ENCODE measurements at places on chromosomes 12 and 14. TPM values are rescaled to one million over a fixed set of nuclear protein-coding genes. Genes with fewer than 3 reads are reported as not detected.

- no peak overlapping the region for H3K4me3 ChIP-seq
- no peaks in the 10 kb centered on the region for H3K4me1 ChIP-seq
- H3K36me3 ChIP-seq: no peaks in the 10 kb centered on the region
- no peaks in the 10 kb centered on the region for H3K27me3 ChIP-seq
- DNase-seq: no peak
Measured at GRCh38 chr12:75756771-75757170, 245.4 kb upstream of the KRR1 start.

GRCh38 chr14:63578300-63578699, 35.1 kb upstream of the PPP2R5E start:
- no peak overlapping the region for H3K27ac ChIP-seq
- no peak for DNase-seq
- H3K27me3 ChIP-seq: no peaks in the 10 kb centered on the region
- no peak overlapping the region for H3K4me3 ChIP-seq
- no peaks in the 10 kb centered on the region for H3K36me3 ChIP-seq

- H3K27ac ChIP-seq: peak overlapping the region; percentile 63
- peak overlapping the region; percentile 95 for H3K4me3 ChIP-seq
Measured at GRCh38 chr12:104958805-104959334, 780 bp upstream of the SLC41A2 start.

DNA sequence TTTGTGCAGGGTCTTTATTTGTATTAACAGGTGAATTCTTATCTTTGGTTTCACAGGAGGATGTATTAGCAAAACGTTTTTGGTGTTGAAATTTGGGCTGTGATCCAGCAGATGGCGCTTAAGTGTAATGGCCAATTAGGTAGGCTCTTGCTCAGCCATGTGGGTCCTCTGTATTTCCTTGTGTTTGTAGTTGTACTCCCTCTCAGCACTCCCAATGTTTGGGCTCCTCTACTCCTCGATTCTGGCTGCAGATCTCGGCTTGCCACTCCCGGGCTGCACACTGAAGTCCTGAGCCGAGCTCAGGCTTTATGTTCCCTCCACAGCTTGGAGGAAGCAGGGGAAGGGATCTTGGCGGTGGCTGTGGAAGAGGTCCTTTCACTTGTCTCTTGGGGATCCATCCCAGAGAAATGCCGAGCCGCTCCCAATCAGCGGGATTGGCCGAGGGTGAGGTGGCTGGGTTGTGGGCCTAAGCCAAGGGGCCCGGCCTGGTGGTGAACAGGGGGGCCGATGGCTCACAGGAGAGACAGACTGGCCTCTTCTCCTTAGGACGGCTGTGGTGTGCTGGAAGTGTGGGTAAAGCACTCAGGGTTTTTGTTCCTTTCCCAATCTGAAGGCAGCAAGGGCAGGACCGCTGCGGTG, 133.7 kb downstream of the AEBP2 start:
- no peaks in the 10 kb centered on the region for H3K36me3 ChIP-seq
- no peak for DNase-seq
- H3K4me3 ChIP-seq: no peak overlapping the region

DNA sequence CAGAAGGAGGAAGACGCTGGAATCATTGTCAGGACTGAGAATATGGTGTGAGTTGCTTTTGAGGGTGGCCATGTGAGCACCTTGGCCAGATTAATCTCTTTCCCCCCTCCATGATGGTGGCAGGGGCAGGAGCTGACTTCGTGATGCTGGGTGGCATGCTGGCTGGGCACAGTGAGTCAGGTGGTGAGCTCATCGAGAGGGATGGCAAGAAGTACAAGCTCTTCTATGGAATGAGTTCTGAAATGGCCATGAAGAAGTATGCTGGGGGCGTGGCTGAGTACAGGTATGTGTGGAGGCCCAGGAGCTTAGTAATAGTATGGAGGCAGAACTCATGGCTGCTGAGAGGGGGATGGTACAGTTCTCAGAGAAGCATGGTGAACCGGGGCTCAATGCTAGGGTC, 4.3 kb downstream of the TINF2 start:
- H3K27me3 ChIP-seq: no peaks in the 10 kb centered on the region
- no peak overlapping the region for H3K4me3 ChIP-seq
- peaks cover 21% of the 10 kb centered on the region for H3K4me1 ChIP-seq

DNA sequence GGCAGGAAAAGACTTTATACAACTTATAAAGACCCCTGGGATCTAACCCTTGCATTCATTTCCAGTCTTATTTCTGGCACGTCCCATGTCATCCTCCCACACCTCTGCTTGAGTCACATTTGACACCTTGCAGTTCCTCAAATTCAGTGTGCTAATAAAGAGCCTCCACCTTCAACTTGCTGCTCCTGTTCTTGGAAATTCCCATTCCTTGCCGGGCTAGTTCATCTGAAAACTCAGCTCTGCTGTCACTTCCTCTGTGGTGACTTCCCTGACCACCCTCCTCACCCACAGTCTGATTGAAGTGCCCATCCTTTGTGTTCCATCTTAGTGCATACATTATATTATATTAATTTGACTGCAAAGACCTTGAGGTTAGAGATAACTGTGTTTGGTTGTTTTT, 37.4 kb upstream of the PSMA6 start:
- no peak overlapping the region for H3K4me3 ChIP-seq
- no peaks in the 10 kb centered on the region for H3K27me3 ChIP-seq
- H3K27ac ChIP-seq: no peak overlapping the region

DNA sequence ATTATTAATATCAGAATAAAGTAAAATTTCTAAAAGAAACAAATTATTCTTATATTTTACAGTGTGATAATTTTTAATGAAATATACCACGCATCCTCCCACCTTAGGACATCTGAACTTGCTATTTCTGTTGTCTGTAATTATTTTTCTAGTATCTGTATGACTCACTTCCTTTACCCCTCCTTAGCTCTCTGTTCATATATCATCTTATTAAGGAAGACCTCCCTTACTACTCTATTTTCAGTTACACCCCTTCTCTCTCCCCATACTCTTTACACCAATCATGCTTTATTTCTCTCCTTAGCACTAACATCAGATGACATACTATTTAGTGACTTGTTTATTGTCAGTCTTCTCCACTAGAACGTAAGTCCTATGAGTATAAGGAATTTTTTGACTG, 34.2 kb upstream of the C12orf50 start:
- no peaks in the 10 kb centered on the region for H3K4me1 ChIP-seq
- no peaks in the 10 kb centered on the region for H3K27me3 ChIP-seq
- H3K36me3 ChIP-seq: peaks cover 3% of the 10 kb centered on the region
- no peak for DNase-seq
- H3K4me3 ChIP-seq: no peak overlapping the region
- no peak overlapping the region for H3K27ac ChIP-seq

DNA sequence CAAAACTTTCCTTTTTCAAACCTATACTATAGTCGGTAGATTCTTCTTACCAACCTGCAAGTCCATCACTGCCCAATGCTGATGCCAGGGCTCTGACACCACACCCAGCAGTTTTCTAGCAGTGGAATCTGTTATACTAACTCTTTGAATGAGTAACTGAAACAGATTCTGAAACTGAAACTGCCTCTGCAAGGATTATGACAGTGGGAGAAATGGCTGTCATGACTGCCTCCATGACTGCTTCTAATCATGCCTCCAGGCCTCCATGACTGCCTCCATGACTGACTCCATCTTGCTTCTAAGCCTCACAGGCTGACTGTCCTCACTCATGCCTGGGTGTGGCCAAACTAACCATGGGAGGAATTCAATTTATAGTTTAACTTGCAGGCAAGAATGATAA, 29.4 kb upstream of the OXA1L start:
- no peaks in the 10 kb centered on the region for H3K4me1 ChIP-seq
- no peaks in the 10 kb centered on the region for H3K27me3 ChIP-seq
- H3K36me3 ChIP-seq: no peaks in the 10 kb centered on the region
- no peak for DNase-seq
- no peak overlapping the region for H3K27ac ChIP-seq
- no peak overlapping the region for H3K4me3 ChIP-seq

- H3K36me3 ChIP-seq: no peaks in the 10 kb centered on the region
- H3K4me3 ChIP-seq: no peak overlapping the region
- H3K27ac ChIP-seq: no peak overlapping the region
Measured at GRCh38 chr14:34479694-34480093, 17.7 kb upstream of the SPTSSA start.

- peak overlapping the region; percentile 40 for H3K27ac ChIP-seq
- H3K4me1 ChIP-seq: peaks cover 65% of the 10 kb centered on the region
- no peak overlapping the region for H3K4me3 ChIP-seq
Measured at GRCh38 chr12:93819050-93819491, 141.9 kb downstream of the CRADD start.

DNA sequence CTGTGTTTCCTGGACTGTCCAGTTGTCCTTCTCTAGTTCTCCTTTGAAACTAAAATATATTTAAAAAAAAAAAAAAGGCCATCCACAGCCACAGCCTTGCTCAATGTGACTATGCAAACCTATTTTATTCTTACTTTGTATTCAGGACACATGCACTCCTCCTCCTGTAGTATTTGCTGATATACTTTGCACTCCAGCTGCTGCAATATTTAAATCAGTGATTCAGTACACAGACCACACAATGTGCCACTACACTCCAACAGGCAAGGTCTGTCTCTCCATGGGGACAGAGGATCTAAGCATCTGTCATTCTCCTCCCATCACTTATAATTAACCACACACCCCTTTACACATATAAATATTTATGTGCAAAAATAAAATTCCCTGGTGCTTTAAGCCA, 40.2 kb upstream of the CCDC196 start:
- H3K27me3 ChIP-seq: no peaks in the 10 kb centered on the region
- no peak overlapping the region for H3K4me3 ChIP-seq
- H3K4me1 ChIP-seq: no peaks in the 10 kb centered on the region
- DNase-seq: no peak

DNA sequence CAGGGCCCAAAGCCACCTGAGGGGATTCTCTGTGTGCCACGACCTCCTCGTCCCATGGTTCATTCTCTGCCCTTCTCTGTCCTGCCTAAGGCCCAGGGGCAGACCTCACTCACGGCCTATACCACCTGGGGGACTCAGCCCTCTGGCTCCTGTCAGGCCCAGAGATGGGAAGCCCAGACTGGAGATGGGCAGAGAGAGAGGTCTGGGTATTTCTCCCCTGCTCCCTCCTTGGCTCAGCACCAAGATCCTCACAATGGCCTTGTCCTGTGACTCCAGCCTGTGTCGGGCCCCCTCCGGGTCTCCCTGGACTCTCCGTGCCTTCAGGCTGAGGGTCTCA, 46.9 kb upstream of the BCL11B start:
- no peak overlapping the region for H3K4me3 ChIP-seq
- H3K27ac ChIP-seq: no peak overlapping the region
- peaks cover 9% of the 10 kb centered on the region for H3K4me1 ChIP-seq
- no peaks in the 10 kb centered on the region for H3K36me3 ChIP-seq
- H3K27me3 ChIP-seq: peaks cover 57% of the 10 kb centered on the region

DNA sequence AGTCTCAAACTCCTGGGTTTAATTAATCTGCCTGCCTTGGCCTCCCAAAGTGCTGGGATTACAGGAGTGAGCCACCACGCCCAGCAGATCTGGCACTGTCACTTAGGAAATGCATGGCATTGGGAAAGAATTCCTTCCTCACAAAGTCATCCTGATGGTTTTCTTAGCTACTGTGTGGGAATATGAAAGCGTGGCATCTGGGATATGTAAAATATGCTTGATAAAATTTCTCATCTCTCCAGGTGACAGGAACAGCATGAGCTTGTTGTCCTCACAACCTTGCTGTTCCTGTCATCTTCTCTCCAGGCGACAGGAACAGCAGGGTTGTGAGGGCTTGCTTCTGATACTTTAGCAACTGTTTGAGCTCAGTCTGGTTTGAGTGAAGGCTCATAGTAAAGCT, 16.1 kb upstream of the AICDA start:
- no peak overlapping the region for H3K27ac ChIP-seq
- H3K4me1 ChIP-seq: peaks cover 3% of the 10 kb centered on the region
- DNase-seq: no peak
- no peaks in the 10 kb centered on the region for H3K27me3 ChIP-seq
- H3K4me3 ChIP-seq: no peak overlapping the region
- no peaks in the 10 kb centered on the region for H3K36me3 ChIP-seq

- no peaks in the 10 kb centered on the region for H3K36me3 ChIP-seq
- DNase-seq: no peak
- no peaks in the 10 kb centered on the region for H3K27me3 ChIP-seq
- H3K4me1 ChIP-seq: no peaks in the 10 kb centered on the region
- peak overlapping the region; percentile 24 for H3K27ac ChIP-seq
- peak overlapping the region; percentile 31 for H3K4me3 ChIP-seq
Measured at GRCh38 chr12:102484428-102484958, 4.1 kb upstream of the IGF1 start.

- no peak overlapping the region for H3K27ac ChIP-seq
- DNase-seq: no peak
- H3K27me3 ChIP-seq: no peaks in the 10 kb centered on the region
- no peaks in the 10 kb centered on the region for H3K36me3 ChIP-seq
- peaks cover 13% of the 10 kb centered on the region for H3K4me1 ChIP-seq
Measured at GRCh38 chr12:132185705-132186104, 41.4 kb downstream of the NOC4L start.

DNA sequence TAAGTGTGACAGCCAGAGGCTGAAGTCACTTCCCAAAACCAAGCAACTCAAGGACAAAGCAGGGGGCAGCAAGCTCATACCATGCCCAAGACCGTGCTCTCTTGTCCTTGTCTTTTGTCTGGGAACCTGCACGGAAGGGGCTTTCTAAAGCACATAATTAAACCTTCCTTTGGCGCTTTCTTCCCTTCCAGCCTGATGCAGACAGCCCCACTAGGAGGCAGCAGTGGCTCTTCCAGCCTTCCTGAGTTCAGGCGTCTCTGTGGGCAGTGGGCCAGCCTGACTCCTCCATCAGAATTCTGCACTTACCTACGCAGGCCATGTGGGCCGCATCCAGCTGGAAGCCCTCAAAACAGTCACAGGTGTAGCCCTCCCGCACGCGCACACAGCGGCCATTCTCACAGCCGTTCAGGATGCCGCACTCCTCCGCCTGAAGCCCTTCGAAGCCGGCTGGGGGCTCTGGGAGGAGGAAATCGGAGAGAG, 7.6 kb downstream of the ISCA2 start:
- H3K27me3 ChIP-seq: no peaks in the 10 kb centered on the region
- DNase-seq: no peak
- peaks cover 56% of the 10 kb centered on the region for H3K36me3 ChIP-seq
- peak overlapping the region; percentile 9 for H3K27ac ChIP-seq
- H3K4me1 ChIP-seq: peaks cover 32% of the 10 kb centered on the region

EXOC3L4 gene
- not detected for total RNA-seq

EIF2S3B gene
- 0.42 TPM for total RNA-seq

B3GNT4 gene
- 1.1 TPM for total RNA-seq

DNAL1 gene
- total RNA-seq: 6.4 TPM

DTX1 gene
- total RNA-seq: 1.1 TPM

SLC38A4 gene
- total RNA-seq: 1.0 TPM

KRT81 gene
- total RNA-seq: not detected

All from esophagus squamous epithelium (tissue), 5 donors.